ENCODE measurements at places on chromosomes 7 and 10.

GRCh38 chr10:93852476-93853095 is 41.2 kb upstream of the SLC35G1 start:
- no peak for DNase-seq

DNA sequence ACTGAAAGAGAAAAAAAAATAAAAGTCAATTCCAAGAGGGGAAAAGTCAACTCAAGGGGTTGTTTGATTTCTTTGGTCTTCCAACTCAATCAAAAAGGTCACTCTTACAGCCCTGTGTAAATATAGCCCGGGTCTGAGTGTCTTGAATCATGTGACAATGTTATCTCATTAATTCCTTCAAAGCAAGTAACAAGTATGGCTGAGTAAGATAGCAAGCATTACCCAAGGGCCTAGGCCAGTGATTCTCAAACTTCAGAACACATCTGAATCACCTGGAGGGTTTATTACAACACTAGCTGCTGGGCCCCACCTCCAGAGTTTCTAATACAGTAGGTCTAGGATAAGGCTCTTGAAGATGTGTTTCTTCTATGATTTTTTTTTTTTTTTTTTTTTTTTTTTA is 125.0 kb downstream of the PRLHR start:
- DNase-seq = no peak

DNA sequence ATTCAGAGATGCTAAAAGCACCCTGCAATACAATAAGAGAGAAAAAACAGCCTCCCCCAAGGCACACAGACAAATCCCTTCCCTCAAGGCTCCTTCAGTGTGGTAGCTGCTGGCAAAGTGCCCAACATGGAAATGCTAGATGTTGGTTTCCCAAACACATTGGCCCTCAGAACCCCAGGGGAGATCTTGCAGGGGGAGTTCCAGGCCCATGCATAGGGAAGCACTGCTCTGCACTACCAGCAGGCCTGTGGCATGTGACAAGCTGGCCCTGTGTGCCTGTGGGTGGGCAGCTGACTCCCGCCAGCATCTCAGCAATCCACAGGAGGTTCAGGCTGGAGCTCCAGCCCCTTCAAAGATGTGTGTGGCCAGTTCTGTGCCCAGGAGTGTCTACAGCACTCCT is 16.8 kb upstream of the CSGALNACT2 start:
- no peak for DNase-seq

- DNase-seq = no peak
Measured at GRCh38 chr10:67242528-67242927, 316.7 kb downstream of the LRRTM3 start.

DNA sequence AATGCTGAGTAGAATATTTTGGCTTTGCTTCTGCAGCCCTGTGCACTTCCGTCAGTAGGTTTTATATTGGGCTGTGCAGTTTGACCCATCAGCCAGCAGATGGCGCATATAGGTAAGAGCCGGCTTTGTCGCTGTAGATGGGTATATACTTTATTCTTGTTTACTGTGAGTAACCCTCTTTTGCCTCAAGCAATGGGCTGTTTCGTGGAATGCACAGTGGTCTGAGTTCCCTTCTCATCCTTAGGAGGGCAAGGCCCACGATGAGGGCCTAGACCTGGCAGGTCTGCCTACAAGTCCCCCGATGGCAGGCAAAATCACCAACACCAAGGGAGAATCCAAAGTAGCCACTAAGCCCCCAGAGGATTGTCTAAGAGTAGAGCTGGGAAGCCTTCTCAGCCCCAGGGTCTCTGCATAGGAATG is 1002.9 kb upstream of the KCND2 start:
- DNase-seq = peak; percentile 70

GRCh38 chr7:90061077-90061476 is 93.2 kb upstream of the STEAP1 start:
- DNase-seq = no peak

GRCh38 chr10:118585234-118585633 is 10.2 kb downstream of the PRLHR start:
- no peak for DNase-seq

- DNase-seq = no peak
Measured at GRCh38 chr7:104779888-104780287, 234.1 kb upstream of the KMT2E start.

DNA sequence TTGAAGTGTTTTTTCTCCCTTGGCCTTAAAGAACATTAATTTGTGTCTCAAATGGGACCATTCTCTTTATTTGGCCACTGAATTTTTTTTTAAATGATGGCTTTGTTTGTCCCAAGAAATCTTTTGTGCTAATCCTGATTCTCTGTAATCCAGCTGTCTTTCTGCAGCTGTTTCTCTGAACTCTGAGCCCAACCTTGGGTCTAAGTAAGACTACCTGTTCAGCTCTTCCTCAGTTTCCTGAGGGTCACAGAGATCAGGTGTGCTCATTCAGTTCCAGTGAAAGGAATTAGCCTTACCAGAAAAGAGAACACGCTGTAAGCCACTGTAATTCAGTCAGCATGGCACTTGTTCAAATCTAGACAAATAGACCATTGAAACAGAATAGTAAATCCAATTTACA is 94.2 kb downstream of the ANKIB1 start:
- DNase-seq = no peak

DNA sequence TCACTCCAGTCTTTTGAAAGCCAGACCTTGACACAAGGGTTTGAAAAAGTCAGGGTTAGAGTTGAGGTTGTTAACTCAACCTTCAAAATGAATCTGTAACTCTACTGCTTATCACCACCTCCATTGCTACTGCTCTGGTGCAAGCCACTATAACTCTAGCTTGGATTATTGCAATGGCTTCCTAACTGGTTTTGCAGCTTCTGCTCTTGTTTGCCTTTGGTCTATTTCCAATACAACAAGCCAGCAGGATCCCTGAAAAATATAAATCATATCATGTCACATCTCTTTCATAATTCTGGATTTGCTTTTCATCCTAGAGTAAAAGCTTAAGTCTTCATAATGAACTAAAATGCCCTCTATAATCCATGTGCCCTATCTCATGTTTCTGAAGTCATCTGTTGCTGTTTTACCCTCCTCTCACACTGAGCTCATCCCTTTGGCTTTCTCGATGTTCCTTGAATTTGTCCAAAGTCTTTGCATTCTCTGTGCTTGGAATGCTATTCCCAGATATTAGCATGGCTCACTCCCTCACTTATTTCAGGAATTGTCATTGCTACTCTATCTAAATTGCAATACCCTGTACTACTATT is 10.9 kb downstream of the TAS2R60 start:
- no peak for DNase-seq

GRCh38 chr7:120400806-120401455 is 128.0 kb downstream of the KCND2 start:
- DNase-seq = no peak

GRCh38 chr7:46290374-46291049 is 369.4 kb upstream of the IGFBP3 start:
- no peak for DNase-seq

DNA sequence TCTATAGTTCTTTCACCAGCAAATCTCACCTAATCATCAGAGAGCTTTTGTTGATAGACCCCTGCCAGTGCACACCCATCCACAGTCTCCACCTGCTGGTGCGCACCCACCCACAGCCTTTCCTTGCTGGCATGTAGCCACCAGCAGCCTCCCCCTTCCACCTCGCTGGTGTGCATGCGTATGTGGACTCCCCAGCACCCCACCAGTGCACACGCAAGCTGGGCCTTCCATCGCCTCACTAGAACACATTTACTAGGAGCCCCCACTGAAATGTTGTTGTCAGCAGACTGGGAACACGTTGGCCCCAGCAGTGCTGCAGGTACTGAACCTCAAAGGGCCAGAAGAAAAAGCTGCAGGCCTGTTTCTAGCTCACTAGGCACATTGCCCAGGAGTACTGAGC is 104.9 kb upstream of the ZWINT start:
- no peak for DNase-seq

- no peak for DNase-seq
Measured at GRCh38 chr10:7311218-7311849, 99.5 kb downstream of the SFMBT2 start.

GRCh38 chr7:21767300-21767900 is 178.3 kb downstream of the CDCA7L start:
- DNase-seq = peak; percentile 93

GRCh38 chr7:116776610-116777289 is 85.6 kb upstream of the CAPZA2 start:
- DNase-seq = no peak

- no peak for DNase-seq
Measured at GRCh38 chr10:131446171-131446570, 134.7 kb upstream of the TCERG1L start.

DNA sequence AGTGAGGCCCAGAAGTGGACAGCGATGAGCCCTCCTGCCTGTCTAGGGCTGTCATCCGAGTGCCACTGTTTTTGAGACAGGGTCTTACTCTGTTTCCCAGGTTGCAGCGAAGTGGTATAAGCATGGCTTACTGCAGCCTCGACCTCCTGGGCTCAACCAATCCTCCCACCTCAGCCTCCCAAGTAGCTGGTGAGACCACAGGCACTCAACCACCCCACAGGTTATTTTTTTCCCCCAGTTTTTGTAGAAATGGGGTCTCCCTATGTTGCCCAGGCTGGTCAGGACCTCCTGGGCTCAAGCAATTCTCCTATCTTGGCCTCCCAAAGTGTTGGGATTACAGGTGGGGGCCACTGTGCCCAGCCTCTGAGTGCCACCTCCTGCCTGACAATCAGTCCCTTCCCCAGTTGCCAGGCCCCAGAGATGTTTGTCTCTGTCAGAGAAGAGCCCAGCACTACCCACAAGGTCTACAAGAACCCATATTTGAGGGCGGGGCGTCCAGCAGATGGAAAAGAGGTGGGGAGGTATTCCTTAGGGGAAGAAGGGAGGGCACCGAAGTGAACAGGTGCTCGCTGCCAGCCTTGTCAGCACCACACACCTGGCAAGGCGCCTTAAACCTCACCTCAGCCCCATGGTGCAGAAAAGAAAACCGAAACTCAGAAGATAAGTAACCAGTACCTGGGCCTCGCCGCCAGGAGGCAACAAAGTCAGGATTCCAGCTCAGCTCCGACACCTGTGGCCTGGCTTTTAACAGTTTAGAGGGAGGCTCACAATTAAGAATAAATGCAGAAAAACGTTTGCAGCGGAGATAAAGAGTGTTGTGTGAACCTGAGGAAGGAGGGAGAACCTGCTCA is 77.4 kb upstream of the ANLN start:
- DNase-seq = no peak

DNA sequence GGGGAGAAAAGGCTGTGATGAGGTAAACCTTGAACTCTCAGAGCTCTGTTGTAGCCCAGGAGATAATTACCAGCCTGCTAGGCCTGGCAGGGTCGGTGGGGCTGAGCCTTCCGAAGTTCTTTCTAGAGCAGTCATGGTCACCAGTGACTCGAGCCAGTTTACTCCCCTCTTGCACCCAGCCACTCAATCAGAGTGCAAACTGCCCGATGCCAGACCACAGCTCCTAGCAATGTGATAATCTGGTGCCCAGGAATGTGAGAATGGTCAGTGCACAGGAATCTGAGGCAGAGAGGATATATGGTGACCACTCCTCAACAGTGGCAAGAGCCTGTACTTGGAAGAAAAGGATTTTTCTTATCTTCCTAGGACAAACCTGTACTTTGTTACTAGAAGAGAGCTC is 46.4 kb upstream of the KMT2E start:
- no peak for DNase-seq

- DNase-seq = peak; percentile 66
Measured at GRCh38 chr10:117217196-117217761, 20.0 kb downstream of the KCNK18 start.

DNA sequence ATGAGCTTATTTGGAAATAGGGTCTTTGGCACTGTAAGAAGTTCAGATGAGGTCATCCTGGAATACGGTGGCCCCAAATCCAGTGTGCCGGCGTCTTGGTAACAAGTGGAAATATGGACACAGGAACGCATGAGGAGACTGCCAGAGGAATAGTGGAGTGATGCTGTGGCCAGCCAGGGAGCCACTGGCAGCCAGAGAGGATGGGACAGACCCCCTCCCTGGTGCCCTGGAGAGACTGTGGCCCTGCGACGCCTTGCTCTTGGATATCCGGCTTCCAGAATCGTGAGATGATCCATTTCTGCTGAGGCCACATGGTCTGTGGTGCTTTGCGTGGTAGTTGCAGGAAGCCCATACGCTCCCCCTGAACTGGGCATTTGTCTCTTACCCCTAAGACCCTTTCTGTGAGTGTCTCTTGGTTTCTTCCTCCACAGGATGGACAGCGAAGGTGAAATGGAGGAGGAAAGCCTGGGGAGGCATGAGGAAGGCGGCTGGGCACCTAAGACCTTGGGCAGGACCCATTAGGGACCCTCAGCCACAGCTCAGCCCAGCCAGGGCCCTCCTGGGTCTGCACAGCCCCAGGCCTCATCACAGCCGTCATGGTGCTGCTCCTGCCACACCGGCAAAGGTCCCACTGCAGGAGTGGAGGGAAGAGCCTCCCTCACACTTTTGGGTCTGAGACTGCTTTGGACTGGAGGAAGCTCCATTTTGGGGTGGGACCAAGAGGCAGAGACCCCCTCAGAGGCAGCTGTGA is 53.6 kb downstream of the INSIG1 start:
- no peak for DNase-seq

GRCh38 chr10:3119796-3120459 is 52.6 kb downstream of the PFKP start:
- no peak for DNase-seq

GRCh38 chr7:93828260-93828659 is 62.3 kb downstream of the TFPI2 start:
- no peak for DNase-seq

DNA sequence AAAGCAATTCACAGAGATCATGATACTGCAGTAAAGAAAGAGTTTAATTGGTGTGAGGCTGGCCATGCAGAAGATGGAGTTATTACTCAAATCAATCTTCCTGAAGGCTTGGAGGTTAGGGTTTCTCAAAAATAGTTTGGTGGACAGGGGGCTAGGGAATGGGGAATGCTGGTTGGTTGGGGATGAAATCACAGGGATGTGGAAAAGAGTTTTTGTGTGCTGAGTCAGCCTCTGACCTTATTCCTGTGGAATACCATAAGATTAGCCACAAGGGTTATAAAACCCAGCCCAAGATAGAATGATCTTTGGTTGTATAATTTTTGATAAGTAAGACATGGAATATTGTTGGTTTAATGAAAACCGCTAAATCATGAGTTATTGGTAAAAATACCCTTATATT is 764.3 kb downstream of the TYW1 start:
- DNase-seq = no peak

GRCh38 chr7:147605323-147605722 is 985.2 kb upstream of the C7orf33 start:
- no peak for DNase-seq

GRCh38 chr10:75229971-75230370 is 5.8 kb downstream of the COMTD1 start:
- DNase-seq = no peak

- no peak for DNase-seq
Measured at GRCh38 chr7:34837316-34837715, 179.3 kb downstream of the NPSR1 start.

GRCh38 chr10:127851661-127852194 is 41.0 kb downstream of the CLRN3 start:
- DNase-seq = no peak

- DNase-seq = no peak
Measured at GRCh38 chr10:107545717-107546116, 381.2 kb upstream of the SORCS1 start.

DNA sequence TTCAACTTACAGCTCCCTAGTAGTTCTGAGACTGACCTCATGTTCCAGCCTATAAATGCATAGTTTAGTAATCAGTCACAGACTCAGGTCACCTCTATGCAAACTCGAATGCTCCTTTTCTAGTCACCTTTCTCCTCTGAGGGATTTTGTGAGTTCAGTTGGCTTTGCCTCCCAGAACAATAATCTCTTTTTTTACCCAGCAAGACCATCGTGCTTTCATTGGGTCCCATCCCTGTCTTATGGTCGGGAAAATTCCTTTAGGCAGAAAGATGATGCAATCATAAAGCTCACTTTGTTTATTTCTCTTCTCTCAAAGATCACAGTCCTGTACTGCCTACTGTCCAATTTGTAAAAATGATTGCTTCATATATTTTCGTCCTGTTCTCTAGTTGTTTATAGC is 38.4 kb downstream of the TWIST1 start:
- DNase-seq = no peak

Data from NCI-H146 (cell line).